ENCODE measurements at places on chromosomes 2 and 18.

DNA sequence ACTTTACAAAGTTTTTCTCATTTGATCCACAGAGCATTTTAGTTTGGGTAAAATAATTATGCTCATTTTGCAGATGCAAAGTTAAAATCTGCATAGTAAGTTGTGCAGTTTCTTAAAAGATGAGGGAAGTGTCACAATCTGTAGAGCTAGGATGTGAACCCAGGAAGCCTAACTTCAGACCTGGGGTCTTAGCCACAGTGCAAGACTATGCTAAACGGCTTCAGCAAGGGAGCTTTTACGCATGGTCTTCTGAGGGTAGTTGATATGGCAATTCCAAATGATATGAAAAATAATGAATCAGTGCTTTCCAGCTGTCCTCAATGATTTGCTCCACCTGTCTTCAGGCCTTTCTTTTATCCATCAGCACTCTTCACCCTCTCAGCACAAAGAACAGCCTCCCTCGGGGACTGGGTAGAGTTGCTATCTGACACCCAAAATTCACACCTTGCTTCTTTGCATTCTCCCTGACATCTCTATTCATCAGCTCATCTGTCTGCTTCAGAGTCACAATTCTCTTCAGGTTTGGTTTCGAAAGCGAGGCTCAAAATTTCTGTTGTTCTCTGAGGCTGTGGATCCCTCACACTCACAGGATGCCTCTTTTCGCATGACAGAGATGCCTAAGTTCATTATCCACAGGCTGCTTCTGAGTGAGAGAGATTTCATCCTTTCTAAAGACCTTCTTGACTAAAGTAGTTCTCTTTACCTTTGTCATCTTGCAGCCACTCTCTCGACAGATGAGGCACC, 302.5 kb downstream of the NRXN1 start:
- no peak for DNase-seq

DNA sequence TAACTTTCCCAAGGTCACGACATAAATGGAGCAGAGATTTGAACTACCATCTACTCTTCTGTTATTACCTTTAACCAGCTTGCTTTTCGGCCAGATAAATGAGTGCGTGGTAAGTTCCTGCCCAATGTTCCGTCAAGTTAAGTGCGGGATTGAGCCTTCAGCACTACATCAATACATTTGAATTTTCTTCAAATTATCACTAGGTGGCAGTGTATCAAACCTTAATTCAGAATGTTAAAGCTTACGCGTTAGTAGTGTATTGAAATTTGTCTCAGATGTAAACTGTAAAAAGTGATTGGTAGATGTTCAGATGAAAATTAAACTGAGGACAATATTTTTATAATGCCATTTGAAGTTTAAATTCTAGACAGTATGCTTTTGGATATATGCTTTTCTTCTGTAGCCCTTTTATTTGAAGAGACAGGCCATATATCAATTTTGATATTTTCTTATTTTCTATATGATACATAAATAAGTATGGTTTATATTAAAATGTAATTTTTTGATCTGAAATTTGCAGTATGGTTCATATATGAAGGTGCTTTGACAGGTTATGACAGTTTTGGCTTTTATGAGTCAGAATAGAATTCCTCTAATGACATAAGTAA, 681.3 kb downstream of the ADCYAP1 start:
- DNase-seq, result no peak

GRCh38 chr18:62715759-62716615, 646 bp downstream of the PHLPP1 start:
- DNase-seq, result peak; percentile 54

- DNase-seq, result no peak
These were observed 52.3 kb downstream of the B3GNT2 start for GRCh38 chr2:62248226-62248625.

DNA sequence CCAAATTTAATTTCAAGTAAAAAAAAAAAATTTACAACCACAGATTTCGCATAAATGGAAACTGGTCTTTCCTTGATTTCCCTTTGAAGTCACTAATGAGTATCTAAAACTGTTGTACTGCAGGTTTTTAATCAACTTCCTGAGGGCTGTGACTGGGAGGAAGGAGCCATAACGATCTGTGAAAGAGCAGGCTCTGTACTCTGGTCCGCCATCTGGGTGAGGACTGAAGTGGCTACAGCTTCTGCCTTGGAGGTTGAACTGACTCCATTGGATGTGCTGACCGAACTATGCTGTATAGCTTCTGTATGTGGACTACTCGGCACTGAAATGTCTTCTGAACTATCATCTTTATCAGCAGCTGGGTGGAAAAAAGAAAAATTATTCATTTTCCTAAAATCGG, 69.3 kb upstream of the CHN1 start:
- DNase-seq, result no peak

DNA sequence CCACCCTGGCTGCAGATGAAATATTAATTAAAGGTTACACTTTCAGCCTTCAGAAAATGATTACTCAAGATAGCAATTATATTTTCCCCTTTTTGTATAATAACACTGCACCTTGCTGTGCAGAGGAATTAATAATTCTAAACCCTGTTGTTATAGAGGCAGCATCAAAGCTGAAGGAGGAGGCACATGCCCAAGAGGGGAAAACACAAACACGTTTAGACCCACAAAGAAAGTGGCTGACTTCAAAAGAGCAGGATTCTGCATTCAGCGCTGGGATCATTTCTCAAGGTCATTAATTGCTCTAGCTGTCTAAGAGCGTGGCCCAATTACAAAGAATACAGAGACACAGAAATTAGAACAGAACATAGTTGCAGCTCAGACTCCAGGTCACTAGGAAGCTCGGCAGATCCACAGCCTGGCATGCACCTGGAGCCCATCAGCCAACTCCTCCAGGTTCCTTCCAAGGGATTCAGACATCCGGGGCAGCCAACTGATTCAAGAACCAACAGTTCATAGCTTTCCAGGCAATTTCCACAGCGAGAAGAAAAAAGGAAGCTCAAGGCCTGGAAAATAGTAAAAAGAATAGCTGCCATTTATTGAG, 102.3 kb upstream of the ID2 start:
- no peak for DNase-seq

DNA sequence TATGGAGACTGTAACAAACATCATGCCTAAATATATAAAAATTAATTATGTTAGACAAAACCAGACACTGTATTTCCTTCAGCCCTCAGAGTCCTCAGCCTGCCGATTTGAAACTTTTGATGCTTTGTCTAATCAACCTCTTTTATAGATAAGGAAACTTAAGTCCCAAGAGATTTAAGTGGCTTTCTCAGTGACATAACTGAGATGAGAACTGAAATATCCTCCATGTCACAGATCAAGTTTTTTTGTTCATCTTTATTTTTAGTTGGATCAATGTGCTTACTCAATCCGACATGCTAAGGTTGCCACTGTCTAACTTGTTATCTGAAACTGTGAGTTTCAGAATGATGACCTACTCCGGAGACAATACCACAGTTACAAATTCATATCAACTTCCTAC, 72.3 kb downstream of the BARD1 start:
- DNase-seq, result no peak

- no peak for DNase-seq
These were observed 818.8 kb downstream of the PLCL1 start for GRCh38 chr2:198622986-198623730.
